ENCODE measurements at places on chromosomes 3 and 15.

GRCh38 chr3:99781761-99782160 lies 35.9 kb upstream of the CMSS1 start:
- DNase-seq, result no peak

DNA sequence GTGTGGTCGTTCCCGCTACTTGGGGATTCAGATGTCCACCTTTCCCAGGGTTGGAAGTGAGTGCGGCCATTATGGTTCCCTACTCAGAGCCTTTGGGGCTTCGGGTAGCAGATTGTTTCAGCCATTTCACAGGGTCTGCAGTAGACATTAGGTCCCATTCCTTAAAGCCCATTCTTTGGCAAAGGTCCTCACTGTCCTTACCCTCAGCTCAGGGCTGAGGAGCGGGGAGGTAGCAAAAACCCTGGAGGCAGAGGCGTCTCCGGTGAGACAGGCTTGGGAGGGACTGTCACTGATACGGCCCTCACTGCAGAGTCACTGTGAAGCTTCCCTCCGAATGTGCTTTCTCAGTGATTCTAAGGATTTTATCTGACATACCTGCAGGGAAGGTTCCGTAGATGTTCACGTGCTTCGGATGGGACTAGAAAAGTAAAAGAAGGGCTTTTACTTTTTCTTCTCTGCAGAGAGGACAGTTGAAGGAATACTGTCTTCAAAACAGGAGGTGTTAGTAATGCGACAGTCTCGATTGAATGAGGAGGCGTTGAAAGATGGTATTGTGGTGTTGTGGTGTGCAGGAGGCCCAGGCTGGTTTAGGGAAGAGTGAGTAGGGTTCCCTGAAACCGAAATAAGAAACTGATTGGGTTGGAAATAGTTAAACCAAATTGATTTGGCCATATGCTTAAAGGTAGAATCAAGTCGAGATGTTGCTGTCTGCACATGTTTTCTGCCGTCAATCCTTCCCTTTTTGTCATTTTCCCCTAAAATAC lies 630 bp downstream of the ATP6V1A start:
- DNase-seq, result no peak

GRCh38 chr3:196563721-196564225 lies 4.6 kb downstream of the WDR53 start:
- no peak for DNase-seq

DNA sequence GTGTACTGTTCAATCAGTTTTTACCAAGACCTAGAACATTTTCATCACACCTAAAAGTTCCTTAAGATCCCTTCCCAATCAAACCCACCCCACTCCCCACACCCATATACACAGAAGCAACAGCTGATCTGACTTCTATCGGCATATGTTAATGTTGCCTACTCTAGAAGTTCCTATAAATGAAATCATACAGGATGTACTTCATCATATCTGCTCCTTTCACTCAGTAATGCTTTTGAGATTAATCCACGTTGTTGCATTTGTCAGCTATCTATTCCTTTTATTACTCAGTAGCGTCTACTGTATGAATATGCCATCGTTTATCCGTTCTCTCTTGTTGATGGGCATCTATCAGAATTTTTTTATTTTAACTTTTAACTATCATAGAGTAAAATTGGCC lies 14.3 kb upstream of the FILIP1L start:
- DNase-seq, result no peak

GRCh38 chr3:81888914-81889557 lies 127.6 kb upstream of the GBE1 start:
- no peak for DNase-seq

DNA sequence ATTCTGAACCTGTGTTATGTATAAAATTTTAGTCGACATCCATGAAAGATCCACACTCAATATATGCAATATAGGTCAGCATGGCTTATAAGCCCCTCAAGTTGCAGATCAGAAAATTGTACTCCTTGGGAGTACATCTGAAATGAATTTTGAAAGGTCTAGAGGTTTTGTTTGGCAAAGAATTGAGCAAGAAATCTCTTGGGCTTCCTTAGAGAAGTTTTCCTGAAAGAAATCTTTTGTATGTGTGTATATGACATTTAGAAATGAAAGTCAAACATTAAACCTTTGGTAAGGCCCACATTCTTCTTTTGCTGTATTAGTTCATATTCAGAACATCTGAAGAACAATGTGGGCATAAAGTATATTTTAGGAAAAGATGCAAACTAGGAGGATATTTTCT lies 1006.6 kb downstream of the NAALADL2 start:
- DNase-seq, result no peak

- DNase-seq, result no peak
Observed at GRCh38 chr3:30156586-30157498, 449.6 kb upstream of the TGFBR2 start.

DNA sequence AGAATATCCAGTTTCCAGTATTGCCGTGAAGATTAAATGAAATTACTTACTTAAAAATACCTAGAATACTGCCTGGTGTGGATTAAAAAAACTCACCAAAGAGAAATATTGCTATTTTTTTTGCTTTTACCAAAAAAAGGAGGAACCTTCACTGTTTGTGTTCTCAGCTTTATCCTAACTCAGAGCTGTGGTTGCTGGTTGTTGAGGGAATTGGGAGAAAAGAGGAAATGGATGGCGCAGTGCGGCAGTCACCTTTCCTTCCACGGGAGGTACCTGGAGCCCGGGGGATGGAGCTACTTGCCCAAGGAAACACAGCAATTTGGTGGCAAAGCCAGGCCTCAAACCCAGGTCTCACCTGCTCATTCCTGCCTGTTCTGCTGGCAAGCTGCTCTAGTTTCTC lies 270.3 kb downstream of the RPLP1 start:
- no peak for DNase-seq

DNA sequence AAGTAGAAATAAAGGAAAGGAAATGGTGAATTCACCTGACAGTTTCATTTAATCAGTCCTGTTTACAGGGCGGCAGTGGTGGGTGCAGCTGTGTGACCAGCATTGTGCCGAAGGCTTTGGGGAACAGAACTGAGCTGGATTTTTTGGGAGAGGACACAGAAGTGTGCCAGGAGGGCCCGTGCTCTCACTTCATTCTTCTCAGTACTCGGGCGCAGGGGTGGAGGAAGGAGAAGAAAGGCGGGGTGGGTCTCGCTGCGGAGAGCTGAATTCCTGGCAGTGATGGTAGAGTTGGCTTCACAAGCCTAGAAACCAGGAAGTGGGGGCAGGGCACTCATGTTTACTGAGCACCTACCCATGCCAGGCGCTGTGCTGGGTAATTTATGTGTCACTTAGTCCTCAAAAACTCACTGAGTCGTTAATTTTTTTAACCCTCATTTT lies 64.6 kb downstream of the CRTC3 start:
- DNase-seq, result no peak

DNA sequence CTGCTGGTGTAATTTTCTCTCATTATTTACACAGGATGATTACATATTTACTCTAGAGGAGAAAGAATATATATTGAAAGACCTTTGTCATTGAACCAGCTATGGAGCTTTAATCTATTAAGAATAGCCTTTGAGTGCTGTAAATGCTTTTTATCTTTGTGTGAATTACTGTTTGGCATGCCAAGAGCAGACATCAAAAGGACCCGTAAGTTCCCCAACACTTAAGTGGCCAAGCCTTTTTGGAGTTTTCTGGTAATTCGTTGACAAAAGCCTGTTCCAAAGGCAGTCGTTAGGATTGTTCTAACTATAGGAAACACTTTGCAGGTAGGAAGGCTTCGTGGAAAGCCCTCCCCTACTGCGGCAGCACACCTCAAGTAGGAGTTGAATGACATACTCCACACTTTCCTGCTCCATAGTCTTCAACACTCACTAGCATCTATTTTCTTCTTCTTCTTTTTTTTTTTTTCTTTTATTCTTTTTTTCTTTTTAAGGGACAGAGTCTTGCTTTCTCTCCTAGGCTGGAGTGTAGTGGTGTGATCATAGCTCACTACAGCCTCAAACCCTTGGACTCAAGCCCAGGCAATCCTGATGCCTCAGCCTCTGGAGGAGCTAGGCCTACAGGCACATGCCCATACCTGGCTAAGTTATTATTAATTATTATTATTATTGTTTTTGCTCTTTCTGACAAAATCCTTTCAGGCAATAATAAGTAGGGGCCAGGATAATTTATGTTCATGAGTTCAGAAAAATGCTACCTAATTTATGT lies 98.6 kb downstream of the SUCNR1 start:
- no peak for DNase-seq

DNA sequence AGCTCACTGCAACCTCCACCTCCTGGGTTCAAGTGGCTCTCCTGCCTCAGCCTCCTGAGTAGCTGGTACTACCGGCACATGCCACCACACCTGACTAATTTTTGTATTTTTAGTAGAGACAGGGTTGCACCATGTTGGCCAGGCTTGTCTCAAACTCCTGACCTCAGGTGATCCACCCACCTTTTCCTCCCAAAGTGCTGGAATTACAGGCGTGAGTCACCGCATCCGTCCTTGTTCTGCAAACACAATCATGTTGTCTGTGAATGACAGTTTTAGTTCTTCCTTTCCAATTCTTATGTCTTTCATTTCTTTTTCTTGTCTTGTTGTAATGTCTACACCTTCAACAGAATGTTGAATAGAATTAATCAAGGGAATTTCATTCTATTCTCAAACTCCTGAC lies 16.3 kb upstream of the SMCO1 start:
- no peak for DNase-seq

DNA sequence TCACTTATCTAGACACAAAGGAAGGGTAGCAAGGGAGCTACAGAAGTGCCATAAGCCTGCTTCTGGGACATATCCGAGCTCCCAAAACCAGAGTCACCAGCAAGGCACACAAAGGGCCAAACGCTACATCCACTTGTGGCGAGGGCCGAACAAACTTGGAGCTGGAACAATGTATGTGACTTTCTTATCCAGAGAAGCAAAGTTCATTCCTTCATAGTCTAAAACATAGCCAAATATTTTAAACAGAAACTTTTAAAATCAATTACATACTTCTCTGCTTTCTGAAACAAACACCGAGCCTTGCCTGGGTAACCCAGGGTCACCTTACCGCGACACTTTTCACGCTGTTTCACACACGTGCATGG lies 15.9 kb downstream of the ZXDC start:
- DNase-seq, result no peak

GRCh38 chr3:101902041-101902440 lies 52.7 kb downstream of the NFKBIZ start:
- peak; percentile 89 for DNase-seq

DNA sequence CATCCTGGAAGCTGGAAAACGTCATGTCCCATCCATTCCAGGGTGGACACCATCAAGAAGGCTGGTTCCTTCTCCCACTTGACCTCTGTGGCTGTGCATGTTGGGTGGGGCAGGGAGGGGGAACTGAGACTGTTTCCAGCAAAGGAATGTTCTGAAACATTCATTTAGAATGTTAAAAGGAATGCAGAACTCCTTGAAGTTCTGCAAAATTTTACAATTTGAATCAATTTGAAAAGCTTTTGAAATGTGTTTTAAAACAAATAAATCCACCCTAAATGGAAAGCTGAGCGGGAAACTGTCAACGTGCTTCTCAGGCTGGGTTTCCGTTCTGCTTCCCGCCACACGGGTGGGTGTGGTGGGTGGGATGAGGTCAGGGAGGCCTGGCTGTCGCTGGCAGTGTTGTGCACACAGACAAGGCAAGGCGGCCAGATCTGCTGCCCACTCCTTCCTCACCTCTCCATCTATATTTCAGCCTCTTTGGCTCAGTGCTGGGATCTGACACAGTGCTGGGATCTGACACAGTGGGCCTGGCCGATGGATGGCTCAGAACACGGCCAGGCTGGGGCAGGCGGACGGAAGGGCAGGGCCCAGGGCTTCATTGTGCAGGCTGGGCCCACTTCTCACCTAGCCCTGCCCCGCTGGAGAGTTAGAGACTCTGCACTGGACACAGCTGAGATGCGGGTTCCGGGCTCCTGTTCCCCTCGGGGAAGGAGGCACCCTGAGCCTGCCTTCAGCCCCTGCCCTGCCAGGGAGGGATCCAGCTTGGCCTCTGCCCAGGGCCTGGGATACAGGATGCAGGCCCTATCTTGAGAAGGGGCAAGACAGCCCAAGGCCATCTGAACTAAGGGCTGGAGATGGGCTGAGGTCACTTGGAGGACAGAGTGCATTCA lies 110.4 kb downstream of the TMEM266 start:
- no peak for DNase-seq

DNA sequence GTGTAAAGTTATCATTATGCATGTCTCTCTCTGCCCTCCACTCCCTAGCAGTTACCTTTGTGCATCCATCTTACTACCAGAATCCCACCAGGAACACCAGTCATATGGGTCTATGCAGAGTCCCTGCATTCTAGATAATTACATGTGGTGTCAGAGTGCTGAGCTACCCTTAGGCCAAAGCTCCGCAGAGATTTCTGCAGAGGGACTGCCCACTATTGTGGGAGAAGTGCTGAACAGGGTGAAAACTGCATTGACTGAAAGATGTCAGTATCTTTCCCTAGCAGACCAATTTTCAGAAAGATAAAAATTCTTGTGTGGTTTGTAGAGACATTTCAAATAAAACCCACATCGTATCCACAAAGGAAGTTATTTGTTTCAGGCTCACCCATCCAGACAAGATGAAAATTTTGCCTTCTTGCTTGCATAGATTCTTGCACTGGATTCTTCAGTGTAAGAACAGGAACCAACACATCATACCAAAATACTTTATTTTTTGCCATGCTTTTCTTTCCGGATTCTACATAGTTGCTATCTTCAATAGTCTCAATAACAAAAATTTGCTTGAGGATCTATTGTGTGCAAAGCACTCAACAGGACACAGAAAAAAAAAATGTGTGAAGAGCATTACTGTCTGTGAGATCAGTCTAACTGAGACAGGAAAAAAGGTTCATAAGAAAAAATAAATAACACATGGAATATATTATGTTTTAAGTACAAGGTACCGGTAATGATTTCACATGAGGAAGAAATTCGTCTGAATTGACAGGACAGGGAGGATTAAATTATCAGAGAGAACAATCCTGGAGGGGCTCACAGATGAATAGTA lies 32.0 kb upstream of the CCDC80 start:
- DNase-seq, result no peak

- DNase-seq, result no peak
Observed at GRCh38 chr15:69897061-69897460, 200.7 kb downstream of the TLE3 start.

DNA sequence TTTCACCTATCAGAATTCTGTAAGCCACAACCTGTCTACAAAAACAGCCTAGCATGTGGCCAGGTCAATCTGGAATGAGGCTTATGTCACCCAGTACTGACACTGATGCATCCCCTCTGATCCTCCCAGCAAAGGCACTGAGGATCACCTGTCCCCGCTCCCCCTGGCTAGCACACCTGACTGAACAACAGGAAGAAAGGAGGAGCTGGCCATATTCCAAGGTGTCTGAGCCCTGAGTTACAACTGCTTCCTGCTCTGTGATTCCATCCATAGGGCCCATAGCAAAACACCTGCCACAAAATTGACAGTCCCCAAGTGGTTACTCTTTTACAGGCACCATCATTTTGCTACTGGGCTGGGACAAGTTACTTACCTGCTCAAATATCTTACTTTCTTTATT lies 555.5 kb upstream of the CFAP20DC start:
- DNase-seq, result no peak

GRCh38 chr3:52423173-52423572 lies 21.7 kb downstream of the SEMA3G start:
- DNase-seq, result no peak
